IMR-90 (cell line): ENCODE measurements at places on chromosomes 1 and 21.

DNA sequence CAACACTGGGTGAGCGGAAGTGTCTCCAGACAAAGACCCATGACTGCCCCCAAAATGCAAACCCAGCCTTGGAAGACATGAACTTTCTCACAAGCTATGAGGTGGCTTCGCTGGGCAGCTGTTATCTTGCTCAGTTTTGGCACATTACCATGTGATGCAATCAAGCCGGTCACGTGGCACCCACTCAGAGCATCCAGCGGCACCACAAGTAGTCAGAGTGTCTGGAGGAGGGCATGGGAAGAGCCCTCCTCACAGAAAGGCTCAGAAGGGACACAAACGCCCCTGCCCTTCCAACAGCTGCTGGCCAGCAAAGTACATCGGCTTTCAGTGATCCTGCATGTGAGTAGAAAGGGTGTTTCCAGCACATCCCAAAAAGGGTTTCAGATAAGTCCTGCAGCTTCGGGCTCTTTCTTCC lies 145.5 kb upstream of the IRF2BP2 start:
- DNase-seq = peak; percentile 95

DNA sequence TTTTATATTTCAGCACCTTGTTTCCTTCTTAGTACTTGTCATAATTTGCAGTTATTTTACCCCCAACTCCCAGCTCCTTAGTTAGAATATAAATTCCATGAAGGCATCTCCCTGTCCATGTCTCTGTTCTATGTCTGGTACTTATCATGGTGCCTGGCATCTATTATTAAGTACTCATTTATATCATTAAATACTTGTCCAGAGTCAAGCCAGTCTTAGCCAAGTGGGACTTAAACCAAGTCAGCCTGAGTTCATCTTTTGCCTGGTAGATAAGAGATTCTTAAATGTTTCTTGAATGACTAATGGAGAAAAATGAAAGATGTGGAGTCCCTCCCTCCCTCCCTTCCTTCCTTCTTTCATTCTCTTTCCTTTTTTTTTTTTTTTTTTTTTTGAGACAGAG lies 9.4 kb downstream of the SLC25A44 start:
- DNase-seq = peak; percentile 58

DNA sequence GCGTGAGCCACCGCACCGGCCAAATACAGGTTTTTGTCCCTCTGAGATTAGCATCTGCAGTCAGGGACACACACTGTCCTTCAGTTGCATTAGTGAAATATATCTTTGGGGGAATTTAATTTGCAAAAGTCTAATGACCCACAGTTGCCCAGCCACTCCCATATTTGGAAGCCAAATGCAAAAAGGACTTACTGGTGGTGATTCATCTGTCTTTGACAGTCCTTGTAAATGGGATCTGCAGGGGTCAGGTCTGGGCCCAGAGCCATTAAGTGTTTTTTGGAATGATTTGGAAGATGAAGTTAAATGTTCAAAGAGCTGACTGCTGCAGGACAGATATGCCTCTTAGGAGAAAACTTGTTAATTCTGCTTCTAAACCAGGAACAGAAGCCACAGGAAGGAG lies 44.6 kb upstream of the DNASE2B start:
- DNase-seq = peak; percentile 69

- no peak for DNase-seq
These were observed 283.9 kb upstream of the ST6GALNAC5 start for GRCh38 chr1:76583235-76583868.

DNA sequence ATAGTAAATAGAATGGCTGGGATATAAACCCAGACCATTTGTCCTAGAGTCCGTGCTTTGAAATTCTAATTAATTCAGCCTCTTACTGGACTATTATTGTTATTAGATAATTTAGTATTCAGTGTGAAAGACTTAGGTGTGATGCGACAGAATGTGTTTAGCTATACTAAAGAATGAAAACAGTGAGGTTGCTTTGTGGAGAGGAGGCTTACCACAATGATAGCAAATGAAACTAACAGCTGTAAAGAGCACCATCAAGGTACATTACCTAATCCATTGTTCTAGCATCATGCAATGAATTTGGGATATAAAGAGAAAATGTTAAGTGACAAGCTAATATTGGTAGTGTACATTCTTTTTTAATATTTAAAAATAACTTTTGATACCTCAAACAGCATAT lies 911.1 kb downstream of the KCNT2 start:
- DNase-seq = no peak

GRCh38 chr1:194477908-194478307 lies 1291.5 kb upstream of the B3GALT2 start:
- DNase-seq = no peak

- no peak for DNase-seq
These were observed 31.8 kb upstream of the JUN start for GRCh38 chr1:58815686-58816071.

DNA sequence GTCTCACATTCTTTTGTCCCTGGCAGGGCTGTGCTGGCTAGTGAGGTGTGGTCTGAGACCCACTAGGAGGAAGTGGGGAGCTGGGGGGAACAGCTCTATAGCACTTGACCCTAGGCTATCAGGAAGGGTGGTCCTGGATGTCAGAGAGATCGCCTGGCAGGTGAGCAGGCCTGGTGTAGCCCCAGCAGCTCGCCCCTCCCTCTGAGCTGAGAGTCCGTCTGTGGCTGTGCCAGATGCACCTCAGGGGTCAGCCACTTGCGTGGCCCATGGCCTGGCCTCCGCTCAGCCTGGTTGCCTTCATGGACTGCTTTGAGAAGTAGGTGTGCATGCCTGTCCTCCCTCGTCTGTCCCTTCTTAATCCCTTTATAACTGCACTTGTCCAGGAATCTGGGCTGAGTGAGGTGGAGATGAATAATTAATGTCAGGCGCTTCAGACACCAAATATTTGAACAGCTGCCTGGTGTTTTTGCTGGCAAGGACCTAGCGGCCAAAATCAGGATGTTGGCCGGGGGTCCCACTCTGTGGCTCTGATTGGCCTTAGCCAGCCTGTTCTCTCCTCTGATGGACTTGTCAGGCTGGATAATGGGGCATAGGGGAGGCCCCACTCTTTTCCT lies 30.5 kb downstream of the TMEM53 start:
- DNase-seq = no peak

DNA sequence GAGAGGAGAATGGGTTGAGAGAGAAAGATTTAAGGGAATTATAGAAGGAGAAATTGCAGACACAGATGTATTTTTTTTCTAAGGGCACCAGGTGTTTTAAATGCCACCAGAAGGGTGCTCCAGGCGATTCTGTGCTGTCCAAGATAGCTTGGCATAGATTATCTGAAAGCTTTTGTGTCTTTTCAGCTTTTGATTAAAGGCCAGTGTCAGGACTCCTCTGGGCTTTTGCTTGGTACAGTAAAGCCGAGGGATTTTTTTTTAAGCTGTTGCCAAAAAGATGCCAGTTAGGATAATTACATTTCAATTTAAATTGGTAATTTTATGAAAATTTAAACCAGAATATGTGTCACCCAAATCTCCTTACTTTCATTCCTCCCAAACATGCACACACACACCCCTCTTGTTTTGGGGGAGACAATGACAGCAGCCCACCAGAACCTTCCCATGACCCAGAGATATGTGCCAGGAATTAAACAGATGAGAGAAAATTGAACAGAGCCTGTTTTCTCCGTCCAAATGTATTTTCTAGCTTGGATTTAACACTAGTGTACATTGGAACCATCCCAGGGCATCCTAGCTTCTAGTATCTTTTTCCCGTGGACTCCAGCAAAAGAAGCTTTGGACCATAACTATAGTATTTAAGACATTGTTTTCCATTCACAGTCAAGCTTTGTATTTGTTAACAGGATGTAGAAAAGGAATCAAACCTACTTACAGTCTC lies 670.7 kb upstream of the CXADR start:
- DNase-seq = no peak

DNA sequence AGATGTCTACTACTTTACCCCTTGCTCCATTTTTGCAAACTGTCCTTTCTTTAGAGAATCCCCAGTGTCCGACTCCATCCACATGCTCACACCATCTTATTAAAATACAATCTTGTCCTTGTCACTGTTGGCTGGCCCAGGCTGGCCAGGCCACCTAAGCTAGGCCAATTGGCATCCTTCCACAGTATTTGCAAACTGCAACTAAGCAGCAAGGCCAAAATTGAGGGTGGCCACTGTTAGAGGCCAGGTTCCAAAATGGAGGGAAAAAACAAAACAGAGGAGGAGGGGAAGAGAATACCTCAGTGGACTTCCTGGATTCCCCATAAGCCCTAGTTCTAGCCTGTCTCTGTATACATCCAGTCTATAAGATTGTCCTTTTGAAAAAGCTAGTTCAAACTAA lies 4.3 kb downstream of the FAM89A start:
- no peak for DNase-seq

DNA sequence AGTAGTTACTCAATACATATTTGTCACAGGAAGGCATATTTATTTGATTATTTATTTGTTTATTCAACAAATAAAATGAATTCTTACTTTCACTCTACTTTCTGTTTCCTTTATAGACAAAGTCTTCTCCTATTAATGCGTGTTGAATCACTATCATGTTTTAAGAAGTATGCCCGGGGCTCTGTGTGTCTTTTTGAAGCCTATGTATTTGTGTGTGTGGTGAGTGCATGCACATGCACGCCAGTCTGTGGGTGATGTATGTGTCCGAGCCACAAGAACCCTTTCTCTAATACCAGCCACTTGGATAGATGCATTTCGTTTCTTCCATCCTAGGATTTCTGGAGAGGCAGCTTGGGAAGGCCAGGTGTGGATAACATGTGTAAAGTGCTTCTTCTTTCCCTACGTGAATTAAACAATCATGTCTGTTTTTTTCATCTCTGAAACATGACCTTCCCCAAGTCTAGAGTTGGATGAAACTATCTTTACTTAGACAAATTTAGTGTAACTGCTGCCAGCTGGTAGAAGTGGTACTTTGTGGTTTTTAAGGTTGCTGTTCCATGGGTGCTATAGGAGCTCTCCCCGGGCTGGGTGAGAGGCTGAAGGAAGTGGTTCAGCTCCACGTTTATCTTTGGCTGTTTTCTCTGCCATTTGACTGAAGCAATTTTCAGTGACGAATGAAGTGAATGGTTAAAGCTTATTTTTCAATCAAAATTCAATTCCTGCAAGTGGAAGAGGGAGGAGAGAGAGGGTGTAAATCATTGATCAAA lies 46.8 kb upstream of the PPM1J start:
- no peak for DNase-seq

- peak; percentile 39 for DNase-seq
These were observed 5.5 kb downstream of the TLR5 start for GRCh38 chr1:223137455-223138085.

DNA sequence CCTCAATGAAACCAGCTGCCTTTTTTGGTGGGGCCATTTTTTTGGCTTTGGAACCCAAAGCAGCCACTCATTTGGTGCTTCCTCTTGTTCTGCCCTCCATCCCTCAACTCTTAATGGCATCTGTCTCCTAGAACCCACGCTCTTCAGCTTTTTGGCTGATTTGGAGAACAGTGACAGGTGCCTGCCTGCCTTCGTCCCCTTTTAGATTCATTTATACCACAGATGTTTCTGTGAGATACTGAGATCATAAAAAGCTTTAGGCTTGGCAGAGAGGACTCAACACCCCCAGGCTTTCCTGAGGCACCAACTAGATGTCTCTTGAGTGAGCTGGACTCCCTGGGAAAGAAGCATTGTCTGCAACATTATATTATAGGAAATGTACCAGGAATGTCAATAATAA lies 20.4 kb upstream of the YTHDF2 start:
- DNase-seq = no peak

DNA sequence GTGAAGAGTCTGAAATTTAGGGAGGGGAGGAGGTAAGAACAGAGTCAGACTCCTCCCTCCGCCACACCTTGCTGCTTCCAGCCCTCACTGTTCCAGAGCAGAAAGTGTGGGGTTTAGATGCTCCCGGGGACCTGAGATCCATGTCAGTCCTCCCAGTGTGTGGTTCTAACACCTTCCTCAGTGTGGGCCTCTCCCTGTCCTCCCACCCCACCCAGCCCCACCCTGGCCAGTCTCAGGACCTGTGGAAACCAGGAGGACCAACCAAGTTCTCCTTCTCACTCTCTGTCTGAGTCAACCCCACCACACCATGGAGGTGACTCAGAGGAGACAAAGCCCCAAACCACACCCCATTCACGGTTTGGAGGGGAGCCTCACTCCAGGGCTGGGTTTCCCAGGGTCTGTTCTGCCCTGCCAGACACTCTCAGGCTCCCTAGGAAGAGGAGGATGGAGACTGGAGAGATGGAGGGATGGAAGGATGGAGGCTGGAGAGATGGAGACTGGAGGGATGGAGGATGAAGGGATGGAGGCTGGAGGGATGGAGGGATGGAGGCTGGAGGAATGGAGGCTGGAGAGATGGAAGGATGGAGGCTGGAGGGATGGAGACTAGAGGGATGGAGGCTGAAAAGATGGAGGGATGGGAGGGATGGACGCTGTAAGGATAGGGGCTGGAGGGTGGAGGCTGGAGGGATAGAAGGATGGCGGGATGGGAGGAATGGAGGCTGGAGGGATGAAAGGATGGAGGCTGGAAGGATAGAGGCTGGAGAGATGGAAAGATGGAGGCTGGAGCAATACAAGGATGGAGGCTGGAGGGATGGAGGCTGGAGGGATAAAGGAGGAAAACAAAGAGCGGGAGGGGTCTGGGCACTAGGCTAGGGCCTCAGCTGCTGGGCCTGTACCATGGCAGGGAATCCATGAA lies 100.9 kb upstream of the RUNX3 start:
- DNase-seq = peak; percentile 23

GRCh38 chr1:183356534-183357182 lies 61.5 kb downstream of the NMNAT2 start:
- no peak for DNase-seq

DNA sequence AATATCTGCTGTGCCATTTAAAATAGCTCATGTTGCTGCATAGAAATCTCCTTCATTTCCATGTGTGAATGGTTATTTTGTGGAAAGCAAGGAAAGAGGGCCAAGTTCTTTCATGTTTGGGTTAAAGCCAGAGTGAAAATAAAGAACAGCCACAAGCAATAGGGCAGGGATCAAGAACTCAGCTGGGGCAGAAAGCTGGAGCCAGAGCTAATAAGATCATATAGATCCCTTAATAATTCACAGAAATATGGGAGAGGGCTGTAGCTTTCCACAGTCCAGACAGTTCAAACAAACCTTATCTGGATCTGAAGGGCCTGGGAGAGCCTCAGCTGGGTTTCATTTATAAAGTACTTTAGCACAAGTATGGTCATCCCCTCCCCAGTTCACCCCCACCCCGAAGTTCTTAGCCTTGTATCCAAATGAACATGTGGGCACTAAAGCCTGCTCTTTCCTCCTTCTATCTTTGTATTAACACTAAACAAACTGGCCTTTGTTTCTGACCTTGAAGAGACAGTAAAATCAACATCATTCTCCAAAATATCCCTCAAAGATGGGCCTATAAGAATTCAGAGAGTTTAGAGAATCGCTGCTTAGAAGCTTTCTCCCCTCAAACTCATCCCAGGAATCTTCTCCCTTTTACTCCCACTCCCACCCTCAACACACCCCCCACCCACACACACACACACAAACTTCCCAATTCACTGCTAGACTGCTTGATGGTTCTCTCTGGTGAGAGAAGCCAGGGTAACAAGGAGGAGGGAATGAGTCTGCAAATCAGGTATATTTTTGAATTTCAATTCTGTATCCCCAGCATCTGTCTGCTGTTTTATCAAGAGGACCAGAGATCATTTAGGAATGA lies 41.7 kb downstream of the UTP25 start:
- no peak for DNase-seq
